Testis (tissue), 5 donors: ENCODE measurements at places on chromosomes 6 and 20. TPM values are rescaled to one million over a fixed set of nuclear protein-coding genes. Genes with fewer than 3 reads are reported as not detected.

The CALHM5 gene
- total RNA-seq = 2.0 TPM

The HECA gene
- total RNA-seq = 47.4 TPM

The ANGPT4 gene
- 0.56 TPM for total RNA-seq

The SOX4 gene
- 42.9 TPM for total RNA-seq

The RBBP8NL gene
- total RNA-seq = 0.81 TPM

The PARD6B gene
- total RNA-seq = 15.4 TPM

The SDCBP2 gene
- 6.4 TPM for total RNA-seq

The BPIFA1 gene
- not detected for total RNA-seq

DNA sequence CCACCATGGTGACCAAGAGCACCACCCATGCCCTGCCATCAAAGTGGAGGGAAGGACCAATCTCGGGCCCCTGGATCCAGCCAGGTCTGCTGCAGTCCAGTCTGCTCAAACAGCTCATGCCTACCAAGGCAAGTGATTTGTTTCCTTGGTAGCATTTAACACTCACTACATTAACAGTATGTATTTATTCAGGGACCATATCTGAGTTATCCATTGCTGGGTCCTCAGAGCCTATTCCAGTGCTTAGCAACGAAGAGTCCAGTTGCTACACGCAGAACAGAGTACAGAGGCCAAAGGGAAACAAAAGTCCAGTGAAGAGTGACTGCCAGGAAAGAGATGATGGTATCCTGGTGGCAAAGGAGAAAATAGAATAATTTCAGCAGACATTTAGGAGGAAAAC lies 352.2 kb downstream of the PTPRT start:
- H3K27ac ChIP-seq = no peak overlapping the region
- no peaks in the 10 kb centered on the region for H3K4me1 ChIP-seq
- no peak for DNase-seq
- H3K36me3 ChIP-seq = no peaks in the 10 kb centered on the region

- DNase-seq = no peak
- H3K27ac ChIP-seq = no peak overlapping the region
- no peaks in the 10 kb centered on the region for H3K36me3 ChIP-seq
- no peaks in the 10 kb centered on the region for H3K27me3 ChIP-seq
- no peaks in the 10 kb centered on the region for H3K4me1 ChIP-seq
These were observed 72.5 kb downstream of the ARMC2 start for GRCh38 chr6:108920751-108921150.

GRCh38 chr6:163702736-163703135 lies 288.2 kb downstream of the QKI start:
- H3K27ac ChIP-seq = no peak overlapping the region
- DNase-seq = no peak
- H3K36me3 ChIP-seq = no peaks in the 10 kb centered on the region
- peaks cover 6% of the 10 kb centered on the region for H3K4me1 ChIP-seq
- no peaks in the 10 kb centered on the region for H3K27me3 ChIP-seq

- H3K27me3 ChIP-seq = no peaks in the 10 kb centered on the region
- no peak overlapping the region for H3K27ac ChIP-seq
These were observed 71.2 kb downstream of the RAMACL start for GRCh38 chr6:166515072-166515810.

GRCh38 chr6:24152014-24152413 lies 26.0 kb downstream of the NRSN1 start:
- H3K27ac ChIP-seq = no peak overlapping the region
- DNase-seq = no peak
- H3K36me3 ChIP-seq = no peaks in the 10 kb centered on the region
- H3K4me3 ChIP-seq = no peak overlapping the region

GRCh38 chr6:106186714-106187113 lies 100.6 kb downstream of the PRDM1 start:
- H3K4me1 ChIP-seq = no peaks in the 10 kb centered on the region
- H3K27ac ChIP-seq = no peak overlapping the region
- DNase-seq = no peak
- H3K27me3 ChIP-seq = no peaks in the 10 kb centered on the region
- H3K36me3 ChIP-seq = no peaks in the 10 kb centered on the region
- no peak overlapping the region for H3K4me3 ChIP-seq

- no peaks in the 10 kb centered on the region for H3K4me1 ChIP-seq
- no peak for DNase-seq
- H3K27ac ChIP-seq = no peak overlapping the region
- no peak overlapping the region for H3K4me3 ChIP-seq
- H3K27me3 ChIP-seq = no peaks in the 10 kb centered on the region
- H3K36me3 ChIP-seq = no peaks in the 10 kb centered on the region
These were observed 60.2 kb downstream of the UNC5CL start for GRCh38 chr6:40978687-40979289.

DNA sequence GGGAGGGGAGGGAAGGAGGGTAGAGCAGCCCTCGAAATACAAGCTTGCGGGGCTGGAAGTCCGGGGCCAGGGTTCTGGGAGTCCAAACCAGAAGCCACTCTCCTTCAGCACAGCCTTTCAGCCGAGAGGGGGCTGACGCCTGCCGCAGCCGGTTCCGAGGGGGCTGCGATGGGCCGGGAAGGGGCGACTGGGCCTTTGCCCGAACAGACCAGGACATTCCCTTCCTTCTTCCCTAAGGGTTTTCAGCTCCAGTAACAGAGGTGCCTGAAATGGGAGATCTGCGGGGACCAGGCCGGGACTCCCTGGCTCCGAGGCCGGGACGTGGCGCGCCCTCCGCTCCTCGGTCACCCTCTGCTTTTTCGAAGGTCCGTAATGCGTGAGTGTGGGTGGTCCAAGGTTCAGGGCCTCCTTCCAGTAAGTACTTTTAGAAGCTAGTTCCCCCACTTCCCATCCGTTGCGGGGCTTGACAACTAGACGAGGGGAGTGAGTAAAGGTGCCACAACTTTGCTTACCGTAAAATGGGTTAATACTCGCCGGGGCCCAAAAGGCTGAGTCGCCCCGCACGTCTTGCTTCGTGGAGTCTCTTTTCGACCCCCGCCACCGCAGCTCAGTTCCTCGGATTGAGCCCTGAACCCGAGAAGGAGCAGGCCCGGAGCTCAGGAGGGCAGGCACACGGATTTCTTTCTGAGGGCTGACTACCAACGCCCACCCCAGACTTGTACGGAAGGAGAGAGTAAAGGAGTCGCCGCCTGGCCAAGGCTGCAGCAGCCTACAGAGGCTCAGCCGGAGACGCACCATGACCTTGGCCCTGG lies 2.9 kb upstream of the OLIG3 start:
- no peak for DNase-seq
- H3K4me3 ChIP-seq = peak overlapping the region; percentile 34
- H3K4me1 ChIP-seq = peaks cover 8% of the 10 kb centered on the region

DNA sequence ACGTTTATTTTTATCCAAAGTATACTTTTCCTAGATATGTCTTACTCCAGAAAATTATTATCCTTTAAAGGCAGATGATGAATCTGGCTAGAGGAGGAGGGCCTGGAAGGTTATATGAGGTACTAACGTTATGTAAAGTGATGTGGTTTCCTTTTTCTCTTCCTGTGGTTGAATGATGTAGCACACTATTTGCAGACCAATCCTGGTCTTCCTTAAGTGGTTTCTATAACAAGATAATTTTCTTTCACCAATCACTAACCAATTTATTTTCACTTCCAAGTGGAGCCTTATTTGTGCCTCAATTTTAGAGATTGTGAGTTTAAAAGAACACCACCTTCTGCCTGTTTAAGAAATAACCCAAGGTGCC lies 154.6 kb upstream of the SOX4 start:
- H3K4me1 ChIP-seq = peaks cover 4% of the 10 kb centered on the region
- no peaks in the 10 kb centered on the region for H3K27me3 ChIP-seq
- H3K4me3 ChIP-seq = no peak overlapping the region
- H3K27ac ChIP-seq = no peak overlapping the region
- DNase-seq = no peak

DNA sequence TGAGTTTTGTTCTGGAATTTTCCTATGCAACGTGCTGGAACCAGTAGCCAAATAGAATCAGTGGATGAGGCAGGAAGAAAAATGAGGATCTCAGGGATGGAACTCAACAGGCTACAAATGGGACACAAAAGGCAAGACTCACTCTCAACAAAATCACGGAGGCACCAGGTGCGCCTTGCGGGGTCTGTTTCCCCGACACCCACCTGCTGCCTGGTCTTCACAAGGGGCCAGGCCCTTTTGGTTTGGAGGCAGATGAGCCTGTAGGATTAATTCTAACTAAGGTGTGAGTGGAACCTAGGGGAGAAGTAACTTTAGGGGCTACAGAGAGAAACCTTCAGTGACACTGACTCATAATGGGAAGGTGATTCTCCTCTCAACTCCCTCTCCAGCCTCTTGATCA lies 56.5 kb downstream of the ZNF831 start:
- H3K4me1 ChIP-seq = peaks cover 16% of the 10 kb centered on the region
- no peak overlapping the region for H3K27ac ChIP-seq
- no peaks in the 10 kb centered on the region for H3K36me3 ChIP-seq
- no peak overlapping the region for H3K4me3 ChIP-seq

DNA sequence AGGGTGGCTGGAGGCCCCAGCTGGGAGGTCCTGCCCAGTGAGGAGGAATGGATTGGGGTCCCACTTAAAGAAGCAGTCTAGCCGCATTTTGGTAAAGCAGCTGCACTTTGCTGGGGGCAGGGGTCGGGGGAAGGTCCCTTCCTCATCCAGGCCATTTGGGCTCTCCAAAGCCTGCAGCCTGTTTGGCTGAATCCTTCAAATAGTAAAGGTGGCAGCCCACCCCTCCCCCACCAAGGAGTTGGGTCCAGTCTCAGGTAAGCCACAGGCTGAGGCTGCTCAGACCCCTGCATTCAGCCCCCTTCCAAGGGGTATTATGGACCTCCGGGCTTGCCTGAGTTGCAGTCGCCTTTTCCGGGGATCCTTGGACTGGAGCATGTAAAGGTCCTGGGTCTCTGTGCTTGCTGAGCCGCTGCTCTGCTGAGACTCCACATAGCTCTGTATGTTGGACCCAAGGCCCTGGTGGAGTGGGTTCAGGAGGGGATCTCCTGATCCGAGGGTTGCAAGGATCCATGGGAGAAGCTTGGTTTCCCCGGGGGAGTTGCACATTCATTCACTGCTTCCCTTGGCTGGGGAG lies 417.4 kb downstream of the KHDRBS2 start:
- DNase-seq = no peak
- H3K27ac ChIP-seq = no peak overlapping the region
- no peaks in the 10 kb centered on the region for H3K4me1 ChIP-seq
- H3K27me3 ChIP-seq = no peaks in the 10 kb centered on the region

DNA sequence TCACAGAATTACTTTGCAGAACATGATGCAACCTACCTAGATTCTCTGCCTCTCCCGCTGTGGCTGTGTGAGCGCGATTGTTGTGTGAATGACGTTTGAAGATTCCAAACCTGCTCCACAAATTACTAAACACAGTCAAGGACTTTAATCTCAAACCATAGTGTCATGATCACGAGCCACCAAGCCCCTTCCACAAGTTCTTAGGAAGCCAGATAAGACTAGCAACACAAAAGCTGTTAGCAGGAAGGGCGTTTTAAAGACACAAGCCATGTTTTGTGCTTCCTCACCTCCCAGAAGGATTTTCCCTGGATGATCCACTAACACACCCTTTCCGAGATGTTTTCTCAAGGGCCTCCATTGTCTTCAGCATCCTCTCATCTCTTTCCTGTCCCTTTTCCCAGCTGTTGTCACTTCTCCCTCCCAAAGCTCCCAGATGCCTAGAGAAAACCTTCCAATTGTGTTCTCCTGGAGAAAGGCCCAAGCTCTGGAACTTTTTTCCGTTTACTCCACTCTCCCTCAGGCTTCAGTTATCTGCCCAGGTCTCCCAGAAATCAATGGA lies 12.8 kb downstream of the OPN5 start:
- no peak overlapping the region for H3K4me3 ChIP-seq
- H3K27ac ChIP-seq = no peak overlapping the region
- H3K36me3 ChIP-seq = no peaks in the 10 kb centered on the region
- H3K4me1 ChIP-seq = no peaks in the 10 kb centered on the region
- DNase-seq = no peak
- no peaks in the 10 kb centered on the region for H3K27me3 ChIP-seq

- H3K27me3 ChIP-seq = no peaks in the 10 kb centered on the region
- no peaks in the 10 kb centered on the region for H3K36me3 ChIP-seq
- no peak overlapping the region for H3K27ac ChIP-seq
These were observed 178.4 kb downstream of the FARS2 start for GRCh38 chr6:5439749-5440148.

GRCh38 chr6:152209211-152209610 lies 401.7 kb downstream of the ESR1 start:
- H3K4me1 ChIP-seq = no peaks in the 10 kb centered on the region
- no peak overlapping the region for H3K27ac ChIP-seq
- no peak for DNase-seq
- H3K4me3 ChIP-seq = no peak overlapping the region
- H3K36me3 ChIP-seq = no peaks in the 10 kb centered on the region

DNA sequence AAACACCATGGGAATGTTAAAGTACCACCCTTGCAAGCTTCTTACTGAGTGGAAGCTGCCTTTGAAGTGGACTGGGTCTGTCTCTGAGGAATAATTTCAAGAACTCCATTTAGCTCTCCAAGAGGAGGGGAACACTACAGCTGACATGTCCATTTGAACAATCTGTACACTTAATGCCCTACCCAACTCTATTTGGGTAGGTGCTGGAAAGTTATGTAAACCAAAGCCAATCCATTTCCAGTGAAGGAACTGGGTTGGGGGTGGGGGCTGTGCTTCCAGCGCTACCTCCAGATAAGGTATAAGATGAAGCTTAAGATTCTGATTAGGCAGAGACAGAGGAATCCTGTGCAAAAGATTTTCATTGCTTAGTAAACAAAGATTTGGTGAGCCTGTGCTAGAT lies 122.0 kb downstream of the TCP11 start:
- H3K4me1 ChIP-seq = peaks cover 67% of the 10 kb centered on the region
- no peak overlapping the region for H3K4me3 ChIP-seq
- no peaks in the 10 kb centered on the region for H3K27me3 ChIP-seq
- DNase-seq = peak; percentile 6
- peak overlapping the region; percentile 91 for H3K27ac ChIP-seq

DNA sequence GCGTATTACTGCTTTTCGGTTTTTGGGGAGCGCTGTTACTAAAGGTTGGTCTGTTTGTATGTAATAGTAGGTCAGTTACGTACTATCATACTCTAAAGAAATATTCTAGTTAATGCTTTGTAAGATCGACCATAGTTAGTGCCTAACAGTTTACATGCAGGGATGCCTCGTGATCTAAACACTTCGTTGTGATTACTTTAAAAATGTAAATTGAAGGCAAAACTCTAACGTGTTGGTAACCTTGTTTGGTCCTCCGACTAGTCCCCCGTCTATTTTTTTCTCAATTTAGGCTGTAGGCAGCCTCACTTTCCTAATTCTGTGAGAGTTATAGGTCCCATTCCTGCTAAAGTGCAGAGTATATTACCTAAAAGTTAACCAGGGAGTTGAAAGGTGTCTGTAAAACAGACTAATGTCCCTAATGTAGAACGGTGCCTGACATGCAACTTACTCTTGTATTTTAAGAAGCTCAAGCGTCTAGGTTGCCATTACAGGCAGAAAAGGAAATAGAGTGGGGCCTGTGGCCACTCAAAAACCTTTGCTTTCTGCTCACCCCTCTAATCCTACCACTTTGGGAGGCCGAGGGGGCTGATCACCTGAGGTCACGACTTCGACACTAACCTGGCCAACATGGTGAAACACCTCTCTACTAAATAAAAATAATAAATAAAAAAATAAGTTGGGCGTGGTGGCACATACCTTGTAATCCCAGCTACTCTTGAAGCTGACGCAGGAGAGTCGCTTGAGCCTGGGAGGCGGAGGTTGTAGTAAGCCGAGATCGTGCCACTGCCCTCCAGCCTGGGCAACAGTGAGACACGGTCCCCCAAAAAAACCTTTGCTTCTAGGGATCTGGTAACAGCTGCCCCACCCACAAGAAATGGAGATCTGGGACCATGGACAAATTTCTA lies 37.8 kb downstream of the HFE start:
- H3K27me3 ChIP-seq = no peaks in the 10 kb centered on the region
- H3K4me1 ChIP-seq = peaks cover 10% of the 10 kb centered on the region
- H3K4me3 ChIP-seq = peak overlapping the region; percentile 84
- no peak for DNase-seq
- peak overlapping the region; percentile 92 for H3K27ac ChIP-seq
